ENCODE measurements at places on chromosomes 12 and 14.

GRCh38 chr12:70691018-70691672 is 53.9 kb upstream of the PTPRB start:
- DNase-seq, result no peak

GRCh38 chr12:91857813-91858542 is 287.7 kb downstream of the BTG1 start:
- no peak for DNase-seq

DNA sequence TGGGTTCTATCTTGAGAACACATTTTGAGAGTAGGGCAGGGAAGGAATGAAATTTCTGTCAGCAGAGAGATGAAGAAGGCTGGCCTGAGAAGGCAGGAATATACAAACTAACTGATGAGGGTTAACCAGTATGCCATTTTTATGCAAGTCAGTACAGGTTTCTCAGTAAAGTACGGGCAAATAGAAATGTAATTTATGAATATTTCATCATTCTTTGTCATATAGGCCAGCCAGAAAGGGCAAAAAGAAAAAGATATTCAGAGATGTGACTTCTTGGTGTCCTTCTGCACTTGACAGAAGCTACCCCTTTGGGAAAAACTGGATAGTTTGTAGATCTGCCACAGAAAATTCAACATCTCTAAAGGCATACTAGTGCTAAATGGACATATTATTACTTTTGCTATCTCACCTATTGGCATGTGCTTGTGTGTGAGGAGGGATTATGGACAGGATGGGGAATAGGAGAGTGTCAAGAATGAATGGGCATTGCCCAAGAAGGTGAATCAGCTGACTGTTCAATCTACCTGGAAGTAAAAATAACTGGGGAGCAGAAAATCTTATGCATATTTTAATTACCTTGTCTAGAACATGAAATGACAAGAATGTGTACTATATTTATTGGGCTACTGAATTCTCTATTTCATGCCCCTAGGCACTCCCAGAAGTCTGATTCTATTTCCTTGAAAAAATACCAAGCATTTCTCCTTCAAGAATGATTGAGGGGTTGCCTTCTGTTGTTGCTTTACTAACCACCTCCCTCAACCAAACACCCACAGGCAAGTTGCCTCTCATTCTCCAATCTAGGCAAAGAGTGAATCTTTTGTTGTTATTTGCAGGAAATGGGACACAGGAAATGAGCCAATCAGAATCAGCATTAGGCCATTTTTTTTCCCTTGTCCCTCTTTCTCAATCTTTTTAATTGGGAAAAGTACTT is 175.1 kb upstream of the SLC38A2 start:
- DNase-seq, result no peak

GRCh38 chr12:64009321-64010068 is 165.0 kb downstream of the SRGAP1 start:
- DNase-seq, result no peak

DNA sequence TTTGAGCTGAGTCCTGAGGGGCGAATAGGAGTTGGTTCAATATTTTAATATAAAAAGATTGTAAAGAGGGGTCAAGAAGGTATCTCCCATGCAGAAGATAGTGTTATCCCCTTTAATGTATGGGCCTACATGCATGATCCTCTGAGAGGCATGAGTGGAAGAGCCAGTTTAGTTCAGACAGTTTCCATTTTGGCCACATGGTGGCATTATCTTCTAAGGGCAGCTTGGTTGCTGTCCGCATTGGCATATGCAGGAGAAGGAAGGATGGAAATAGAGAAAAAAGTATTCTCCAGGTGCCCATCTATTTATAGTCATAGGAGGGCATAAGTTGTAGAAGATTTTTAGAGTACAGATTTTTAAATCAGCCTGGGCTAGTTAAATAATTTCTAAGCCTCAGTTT is 5.4 kb downstream of the SAMD4A start:
- DNase-seq, result peak; percentile 31

DNA sequence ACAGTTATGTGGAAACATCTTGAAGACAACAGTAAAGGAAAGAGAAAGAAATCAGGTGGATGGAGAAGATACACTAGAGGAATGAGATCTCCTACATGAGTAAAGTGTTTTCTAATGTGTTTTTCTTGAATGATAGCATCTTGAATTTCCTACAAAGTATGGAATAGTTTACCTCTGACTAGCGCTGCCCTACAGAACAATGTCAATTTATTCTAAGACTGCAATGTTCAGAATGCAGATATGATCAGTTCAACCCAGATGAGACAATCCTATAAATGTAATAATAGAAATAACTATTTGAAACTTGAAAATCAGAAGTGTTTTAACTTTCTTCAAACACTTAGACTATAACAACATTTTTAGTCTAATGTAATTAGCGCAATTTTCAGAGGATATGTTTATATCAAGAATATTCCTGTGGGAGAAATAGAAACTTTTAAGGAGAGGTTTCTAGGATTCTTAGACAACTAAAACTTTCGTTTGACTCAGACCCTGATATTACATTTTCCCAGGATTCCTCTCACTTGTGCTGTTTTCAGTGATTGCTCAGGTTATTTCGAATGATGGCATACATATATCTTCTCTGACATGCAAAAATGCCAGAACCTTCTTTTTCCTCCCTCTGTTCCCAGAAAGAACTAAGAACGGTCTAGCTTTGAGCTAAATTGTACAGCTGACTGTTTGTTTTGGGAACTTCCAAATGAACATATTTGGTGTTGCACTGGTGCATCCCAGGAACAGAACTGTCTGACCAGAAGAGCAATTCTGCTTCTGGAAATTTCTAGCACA is 1017.4 kb downstream of the DIO2 start:
- DNase-seq, result no peak

- peak; percentile 4 for DNase-seq
These were observed 841.1 kb downstream of the TMTC2 start for GRCh38 chr12:83527810-83528209.

- no peak for DNase-seq
These were observed 15.3 kb upstream of the WDR20 start for GRCh38 chr14:102124419-102124818.

DNA sequence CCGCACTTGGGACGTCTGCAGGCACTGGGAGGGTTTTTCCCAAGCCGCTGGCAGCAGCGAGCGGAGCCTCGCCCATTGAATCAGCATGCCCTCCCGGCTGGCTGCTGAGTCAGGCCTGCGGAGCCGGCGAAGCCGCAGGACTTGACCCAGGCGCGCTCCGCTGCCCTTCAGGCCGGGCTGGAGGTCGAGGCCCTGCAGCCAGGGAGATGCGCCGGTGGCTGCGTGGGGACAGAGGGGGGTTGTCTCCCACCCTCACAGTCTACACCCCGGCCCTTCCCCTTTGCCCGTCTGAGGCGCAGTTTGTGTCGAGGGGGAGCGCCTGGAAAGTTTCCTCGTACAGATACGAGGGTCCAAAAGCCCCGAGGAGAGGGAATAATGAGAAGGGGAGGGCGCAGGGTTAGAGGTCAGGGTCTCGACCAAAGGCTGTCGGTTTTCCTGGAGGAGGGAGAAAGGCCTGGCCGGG is 759 bp upstream of the KLC1 start:
- peak; percentile 28 for DNase-seq

DNA sequence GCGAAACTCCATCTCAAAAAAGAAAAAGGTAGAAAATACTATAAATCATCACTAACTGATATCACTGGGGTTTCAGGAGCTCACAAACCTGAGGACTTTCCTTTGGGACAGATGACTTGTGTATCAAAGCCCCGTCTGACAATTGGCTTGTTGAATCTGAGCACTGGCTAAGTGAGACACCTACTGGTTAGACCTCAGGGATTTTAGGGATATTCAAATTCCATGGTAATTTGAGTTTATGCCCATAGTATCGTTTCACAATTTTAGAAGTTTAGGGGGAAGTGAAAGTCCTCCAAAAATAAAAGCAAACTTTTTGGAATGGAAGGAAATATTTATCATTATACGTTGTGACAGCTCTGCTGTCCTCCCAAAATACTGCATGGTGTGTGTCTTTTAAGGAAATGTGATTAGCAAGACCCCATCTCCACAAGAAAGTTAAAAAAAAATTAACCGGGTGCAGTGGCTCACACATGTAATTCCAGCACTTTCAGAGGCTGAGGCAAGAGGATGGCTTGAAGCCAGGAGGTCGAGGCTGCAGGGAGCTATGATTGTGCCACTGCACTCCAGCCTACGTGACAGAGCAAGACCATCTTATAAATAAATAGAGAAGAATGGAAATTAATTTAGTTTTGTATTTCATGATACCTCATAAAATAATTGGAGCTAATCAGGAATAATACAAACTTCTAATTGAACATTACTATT is 49.2 kb downstream of the FBXL14 start:
- DNase-seq, result peak; percentile 60

- no peak for DNase-seq
These were observed 146.2 kb downstream of the BCL11B start for GRCh38 chr14:99125616-99126431.

DNA sequence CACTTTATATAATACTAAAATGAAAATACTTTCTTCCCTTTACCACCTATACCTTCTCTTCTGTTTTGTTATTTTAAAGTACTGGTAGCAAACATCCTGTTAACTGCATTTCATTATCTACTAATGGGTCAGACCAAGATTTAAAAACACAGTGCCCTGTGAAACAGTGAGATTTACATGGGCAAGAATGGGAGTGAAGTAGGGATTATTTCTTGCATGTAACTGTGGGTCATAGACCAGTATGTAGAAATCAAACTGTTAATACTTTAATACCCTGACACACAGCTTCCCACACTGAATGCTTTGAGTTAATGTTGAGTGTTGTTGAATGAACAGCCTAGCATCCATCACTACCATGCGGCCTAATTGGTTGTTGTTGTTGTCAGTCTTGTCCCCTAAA is 61.6 kb downstream of the PLEKHA5 start:
- DNase-seq, result no peak

- DNase-seq, result no peak
These were observed 474.1 kb downstream of the FLRT2 start for GRCh38 chr14:86003998-86004397.

DNA sequence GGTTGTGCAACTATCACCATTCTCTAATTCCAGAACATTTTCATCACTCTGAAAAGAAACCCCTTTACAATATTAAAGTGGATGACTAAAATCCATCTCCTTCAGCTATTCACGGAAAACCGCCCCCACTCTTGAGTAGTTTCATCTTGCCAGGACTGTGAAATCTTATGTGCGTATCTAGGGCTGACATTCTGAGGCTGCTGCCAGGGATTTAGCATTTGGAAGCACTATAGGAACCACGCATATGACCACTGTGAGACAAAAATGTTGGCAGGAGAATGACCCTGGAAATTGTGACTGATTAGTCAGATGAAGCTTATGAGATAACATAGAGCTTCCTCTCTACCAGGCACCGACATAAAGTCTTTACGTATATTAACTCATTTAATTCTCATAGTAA is 305.2 kb upstream of the PDE3A start:
- DNase-seq, result no peak

GRCh38 chr12:59808317-59808910 is 212.6 kb downstream of the SLC16A7 start:
- DNase-seq, result peak; percentile 50

All from NB4 (cell line).